Skin of body (tissue), 3 donors: ENCODE measurements at places on chromosomes 11 and 22.

DNA sequence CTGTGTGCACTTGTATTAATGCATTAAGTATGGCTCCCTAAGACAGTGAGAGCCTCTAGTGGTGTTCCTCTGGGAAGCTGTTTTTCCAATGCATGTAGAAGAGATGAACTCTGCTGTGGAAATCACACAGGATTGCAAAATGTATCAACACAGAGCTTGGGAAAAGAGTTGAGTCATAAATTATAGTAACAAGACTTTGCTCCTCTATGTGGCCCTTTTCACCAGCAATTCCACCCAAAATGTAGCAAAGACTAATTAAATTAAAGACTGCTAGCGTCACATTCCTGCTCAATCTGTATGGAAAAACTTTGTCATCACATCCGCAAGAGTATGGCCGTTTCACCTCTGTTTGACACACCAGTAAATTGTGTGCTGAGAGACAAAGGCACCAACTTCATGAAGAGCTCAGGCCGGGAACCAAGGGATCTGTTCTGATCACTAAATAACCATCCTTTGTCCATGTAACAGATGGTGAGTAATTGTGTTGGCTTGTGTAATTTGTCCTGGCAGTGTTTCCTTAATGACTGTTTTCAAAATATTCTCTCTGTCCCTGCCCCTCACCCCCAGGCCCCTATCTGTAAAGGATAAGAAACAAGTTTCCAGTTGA lies 209.2 kb upstream of the SORL1-AS1 start:
- no peak for DNase-seq

DNA sequence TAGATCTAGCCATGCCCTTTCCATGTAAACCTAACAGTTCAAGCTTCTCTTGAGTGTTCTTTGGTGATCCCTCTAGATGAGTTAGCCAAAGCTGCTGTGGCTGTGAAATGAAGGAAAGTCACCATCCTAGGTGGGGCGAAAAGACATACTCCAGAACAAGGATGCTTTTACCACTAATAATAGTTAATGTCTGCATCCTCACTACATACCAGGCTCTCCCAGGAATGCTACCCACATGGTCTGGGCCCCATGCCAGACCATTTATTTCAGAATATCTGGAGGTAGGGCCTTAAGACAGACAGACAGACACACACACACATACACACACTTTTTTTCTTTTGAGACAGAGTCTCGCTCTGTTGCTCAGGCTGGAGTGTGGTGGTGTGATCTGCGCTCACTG lies 14.7 kb downstream of the ABTB2 start:
- DNase-seq, result no peak

DNA sequence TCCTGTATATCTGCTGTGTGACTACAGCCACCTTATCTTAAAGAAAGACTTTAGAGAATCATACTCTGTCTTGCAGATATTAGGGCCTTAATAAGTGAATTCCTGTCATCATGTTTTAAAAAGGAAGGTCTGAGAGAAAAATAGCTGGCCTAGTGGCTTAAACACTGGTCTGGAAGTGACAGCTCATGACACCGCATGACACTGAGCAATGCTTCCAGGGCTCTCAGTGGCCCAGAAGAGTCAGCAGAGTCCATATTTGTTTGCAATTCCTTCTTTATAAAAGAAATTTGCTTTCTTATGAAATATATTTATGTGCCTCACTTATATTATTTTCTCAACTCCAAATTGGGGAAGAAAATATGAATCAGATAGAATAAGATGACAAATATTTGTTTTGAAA lies 33.0 kb downstream of the MMP20 start:
- DNase-seq, result no peak

DNA sequence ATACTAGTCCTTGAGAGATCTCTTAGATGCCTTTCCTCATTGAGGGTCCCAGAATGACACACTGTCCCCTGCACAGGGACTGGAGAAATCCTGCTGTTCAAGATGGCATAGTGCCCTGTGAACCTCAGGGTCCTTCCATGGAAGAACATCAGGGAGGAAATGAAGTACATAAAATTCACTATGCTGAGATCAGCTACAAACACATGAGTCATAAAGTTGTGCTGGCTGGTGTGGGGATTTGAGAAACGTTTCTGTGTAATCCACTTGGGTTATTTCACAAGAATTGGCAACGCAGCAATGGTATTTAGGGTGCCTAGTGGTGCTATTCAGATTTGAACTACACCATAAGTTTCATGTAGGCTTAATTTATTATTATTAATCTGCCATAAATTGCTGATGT lies 174.4 kb downstream of the MAML2 start:
- DNase-seq, result peak; percentile 57

DNA sequence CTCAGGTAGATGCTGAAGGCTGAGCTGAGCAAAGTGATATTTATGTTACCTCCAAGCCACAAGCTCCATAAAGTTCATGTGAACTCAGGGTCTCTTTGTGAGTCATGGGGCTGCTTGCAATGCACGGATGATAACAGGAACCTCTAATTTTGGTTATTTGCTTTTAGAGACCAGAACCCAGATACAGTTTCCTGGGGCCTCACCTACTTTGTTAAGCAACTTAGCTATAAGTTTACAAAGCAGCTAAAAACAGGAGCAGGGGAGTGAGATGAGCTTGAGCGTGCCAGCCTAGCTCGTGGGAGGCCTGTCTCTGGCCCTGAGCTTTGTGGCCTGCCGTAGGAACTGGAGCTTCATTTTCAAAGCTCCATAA lies 29.2 kb downstream of the SREBF2 start:
- DNase-seq, result no peak

DNA sequence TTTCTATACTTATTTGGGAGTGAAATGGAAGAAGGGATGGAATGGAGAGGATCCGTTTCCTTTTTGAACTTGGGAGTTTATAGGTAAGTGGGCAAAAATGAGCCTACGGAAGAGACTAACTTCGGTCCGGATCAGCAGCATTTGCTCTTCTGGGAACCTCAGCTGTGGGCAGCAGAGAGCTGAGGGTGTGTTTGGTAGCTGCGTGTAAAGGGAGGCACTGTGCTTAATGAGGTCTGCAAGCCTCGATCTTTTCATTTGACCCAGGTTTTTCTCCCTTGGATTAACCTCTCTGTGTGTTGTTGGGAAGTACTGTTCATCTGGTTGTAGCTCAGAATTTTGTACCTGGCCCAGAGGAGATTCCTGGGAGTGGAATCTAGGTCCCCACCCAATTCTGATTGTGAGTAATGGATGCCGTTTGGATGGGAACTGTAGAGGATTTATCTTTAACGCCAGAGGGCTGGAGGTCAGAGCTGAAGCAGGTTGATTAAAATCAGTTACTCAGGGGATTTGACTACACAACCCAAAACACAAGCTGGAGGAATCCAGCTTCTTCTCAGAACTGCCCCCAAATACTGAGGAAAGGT lies 201.6 kb upstream of the SORL1-AS1 start:
- DNase-seq, result no peak

GRCh38 chr11:76327756-76328388 lies 53.1 kb downstream of the THAP12 start:
- no peak for DNase-seq

DNA sequence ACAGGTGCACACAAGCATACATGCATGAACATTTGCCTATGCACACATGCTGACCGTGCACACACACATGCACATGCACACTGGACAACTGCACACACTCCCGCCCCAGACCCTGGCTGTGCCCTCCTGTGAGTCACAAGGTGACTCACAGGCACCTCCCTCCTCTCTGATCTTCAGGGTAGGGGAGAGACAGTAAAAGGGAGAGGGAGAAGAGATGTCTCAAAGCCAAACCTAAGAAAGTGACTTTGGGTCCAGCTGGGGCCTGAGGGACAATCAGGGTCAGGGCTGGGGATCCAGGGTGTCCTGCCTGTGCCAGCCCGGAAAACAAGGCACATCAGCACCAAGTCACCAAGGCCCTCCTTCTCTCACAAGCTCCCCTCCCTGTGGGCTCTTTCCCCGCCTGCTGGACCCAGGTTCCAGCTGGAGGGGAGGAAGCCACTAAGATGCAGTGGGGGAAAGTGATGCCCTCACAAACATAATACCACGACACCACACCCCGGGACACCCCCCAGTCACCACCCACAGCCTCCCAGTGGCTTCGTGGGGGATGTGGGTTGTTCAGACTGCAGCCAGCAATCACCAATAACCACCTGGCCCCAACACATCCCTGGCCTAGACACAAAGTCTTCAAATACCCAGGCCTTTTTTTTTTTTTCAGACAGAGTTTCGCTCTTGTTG lies 39.3 kb downstream of the PDGFB start:
- DNase-seq, result no peak

GRCh38 chr11:67301951-67302516 lies 1.3 kb upstream of the SSH3 start:
- DNase-seq, result peak; percentile 57

DNA sequence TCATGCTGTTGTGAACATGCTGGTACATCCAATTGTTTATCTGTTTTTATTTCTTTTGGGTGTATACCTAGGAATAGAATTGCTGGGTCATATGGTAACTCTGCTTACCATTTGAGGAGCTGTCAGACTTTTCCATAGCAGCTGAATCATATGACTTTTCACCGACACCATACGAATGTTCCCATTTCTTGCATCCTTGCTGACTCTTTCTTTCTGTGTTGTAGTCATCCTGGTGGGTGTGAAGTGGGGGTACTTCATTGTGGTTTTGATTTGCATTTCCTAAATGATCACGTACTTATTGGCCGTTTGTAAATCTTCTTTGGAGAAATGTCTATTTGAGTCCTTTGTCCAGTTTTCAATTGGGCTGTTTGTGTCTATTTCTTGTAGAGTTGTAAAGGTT lies 26.5 kb downstream of the ATXN10 start:
- no peak for DNase-seq

DNA sequence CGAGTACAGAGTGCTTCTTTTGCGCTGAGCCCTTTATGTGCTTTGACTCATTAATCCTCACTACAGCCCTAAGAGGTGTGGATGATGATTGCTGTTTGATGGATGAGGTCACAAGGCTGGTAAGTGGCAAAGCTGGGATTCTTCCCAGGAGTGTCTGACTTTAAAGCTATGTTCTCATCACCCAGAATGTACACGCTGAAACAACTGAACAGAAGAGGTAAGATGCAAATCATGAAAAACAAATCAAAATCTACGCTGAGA lies 37.7 kb upstream of the CREB3L1 start:
- no peak for DNase-seq

- no peak for DNase-seq
Observed at GRCh38 chr11:126418887-126419286, 63.4 kb downstream of the ST3GAL4 start.

DNA sequence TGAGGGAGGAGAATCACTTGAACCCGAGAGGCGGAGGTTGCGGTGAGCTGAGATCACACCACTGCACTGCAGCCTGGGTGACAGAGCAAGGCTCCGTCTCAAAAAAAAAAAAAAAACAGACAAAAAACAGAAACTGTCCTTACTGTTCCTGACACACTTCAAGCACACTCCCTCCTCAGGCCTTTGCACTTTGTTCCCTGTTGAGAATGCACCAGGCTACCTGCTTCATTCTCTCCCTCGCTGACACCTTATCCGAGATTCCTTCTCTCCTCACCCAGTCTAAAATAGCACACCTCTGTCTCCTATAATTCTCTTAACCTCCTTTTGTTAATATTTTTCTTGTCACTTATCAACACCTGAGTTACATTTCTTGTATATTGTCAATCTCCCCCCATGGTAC lies 32.3 kb upstream of the TECTA start:
- DNase-seq, result no peak

DNA sequence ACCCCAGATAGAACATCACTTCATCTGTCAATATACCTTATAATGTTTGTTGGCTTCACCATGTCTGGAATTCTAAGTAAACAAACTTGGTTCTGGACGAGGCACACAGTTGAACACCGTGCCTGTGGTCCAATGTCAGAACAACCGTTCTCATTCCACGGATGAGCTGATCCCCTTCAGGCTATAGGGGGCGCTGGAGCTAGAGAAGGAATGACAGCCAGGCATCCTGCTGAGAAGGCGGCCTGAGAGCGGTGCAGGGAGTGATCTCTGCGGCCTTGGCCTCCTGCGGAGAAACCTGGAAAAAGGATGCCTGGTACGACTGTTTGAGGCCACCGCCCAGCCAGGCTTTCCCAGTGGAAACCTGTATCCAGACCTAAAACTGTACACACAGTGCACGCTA lies 48.7 kb downstream of the FDX1 start:
- DNase-seq, result no peak

DNA sequence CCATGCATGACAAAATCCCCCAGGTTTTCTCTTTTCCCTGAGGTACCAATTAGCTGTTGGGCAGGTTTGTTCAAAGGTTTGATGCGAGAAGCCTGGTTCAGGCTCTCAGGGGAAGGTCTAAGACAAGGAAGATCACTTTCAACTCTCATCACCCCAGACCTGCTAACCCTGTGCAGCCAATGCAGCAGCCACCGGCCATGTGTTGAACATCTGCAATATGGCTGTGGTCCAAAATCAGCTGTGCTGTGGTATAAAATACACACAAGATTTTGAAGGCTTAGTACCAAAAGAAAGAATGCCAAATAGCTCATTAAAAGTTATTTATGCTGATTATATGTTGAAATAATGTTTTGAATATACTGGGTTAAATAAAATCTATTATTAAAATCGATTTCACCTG lies 58.5 kb downstream of the SMCO4 start:
- no peak for DNase-seq

- DNase-seq, result no peak
Observed at GRCh38 chr11:101438126-101438525, 145.7 kb downstream of the TRPC6 start.

GRCh38 chr11:18853086-18853720 lies 61.6 kb upstream of the PTPN5 start:
- DNase-seq, result no peak
